ENCODE measurements at places on chromosomes 6 and 20. TPM values are rescaled to one million over a fixed set of nuclear protein-coding genes. Genes with fewer than 3 reads are reported as not detected.

The ID4 gene
- total RNA-seq = 0.37 TPM

The SNRPB gene
- total RNA-seq = 162 TPM

The VGLL2 gene
- not detected for total RNA-seq

The PSMB9 gene
- total RNA-seq = 10.8 TPM

The LATS1 gene
- total RNA-seq = 21.7 TPM

The ZC2HC1B gene
- total RNA-seq = not detected

The HUS1B gene
- total RNA-seq = 1.1 TPM

The CRYBG1 gene
- total RNA-seq = 132 TPM

The CPNE5 gene
- total RNA-seq = not detected

The MCCD1 gene
- not detected for total RNA-seq

The CLDN20 gene
- total RNA-seq = not detected

The BPI gene
- total RNA-seq = not detected

The EYA4 gene
- total RNA-seq = 0.73 TPM

The BPIFB2 gene
- not detected for total RNA-seq

The DBNDD2 gene
- total RNA-seq = 1.8 TPM

The EGFL8 gene
- 0.73 TPM for total RNA-seq

The WFDC10B gene
- not detected for total RNA-seq

The IRF4 gene
- 9.0 TPM for total RNA-seq

The TMEM244 gene
- 0.78 TPM for total RNA-seq

The ZNF322 gene
- 10.3 TPM for total RNA-seq

The PTPRT gene
- total RNA-seq = not detected

The THEMIS gene
- not detected for total RNA-seq

The MAD2L1BP gene
- 16.0 TPM for total RNA-seq

The FAM135A gene
- 12.3 TPM for total RNA-seq

The OXT gene
- 0.39 TPM for total RNA-seq

The SLC4A11 gene
- total RNA-seq = 0.37 TPM

The TRIM10 gene
- total RNA-seq = not detected

The EPB41L1 gene
- 13.2 TPM for total RNA-seq

The CDH4 gene
- under 0.01 TPM for total RNA-seq

The ESF1 gene
- total RNA-seq = 8.1 TPM

The TDRD6 gene
- total RNA-seq = 0.20 TPM

The EMILIN3 gene
- total RNA-seq = not detected

The NRSN1 gene
- not detected for total RNA-seq

The SLC25A27 gene
- total RNA-seq = 5.9 TPM

The CAGE1 gene
- total RNA-seq = under 0.01 TPM

The SLC35F1 gene
- not detected for total RNA-seq

The PGC gene
- not detected for total RNA-seq

The HCRTR2 gene
- not detected for total RNA-seq

The SAMD5 gene
- total RNA-seq = not detected

The DEFB123 gene
- not detected for total RNA-seq

The CDKAL1 gene
- 22.9 TPM for total RNA-seq

The MEI4 gene
- total RNA-seq = not detected

The LAMP5 gene
- total RNA-seq = under 0.01 TPM

The MOXD1 gene
- total RNA-seq = 14.3 TPM

The CALHM6 gene
- total RNA-seq = 0.59 TPM

The SLCO4A1 gene
- total RNA-seq = 7.2 TPM

The DEFB132 gene
- total RNA-seq = not detected

The TP53TG5 gene
- not detected for total RNA-seq
